MCF 10A (cell line): ENCODE measurements at places on chromosomes 2 and 18. TPM values are rescaled to one million over a fixed set of nuclear protein-coding genes. Genes with fewer than 3 reads are reported as not detected.
A peak's percentile ranks its signal among the peaks of the same experiment; 100 is the strongest.

DNA sequence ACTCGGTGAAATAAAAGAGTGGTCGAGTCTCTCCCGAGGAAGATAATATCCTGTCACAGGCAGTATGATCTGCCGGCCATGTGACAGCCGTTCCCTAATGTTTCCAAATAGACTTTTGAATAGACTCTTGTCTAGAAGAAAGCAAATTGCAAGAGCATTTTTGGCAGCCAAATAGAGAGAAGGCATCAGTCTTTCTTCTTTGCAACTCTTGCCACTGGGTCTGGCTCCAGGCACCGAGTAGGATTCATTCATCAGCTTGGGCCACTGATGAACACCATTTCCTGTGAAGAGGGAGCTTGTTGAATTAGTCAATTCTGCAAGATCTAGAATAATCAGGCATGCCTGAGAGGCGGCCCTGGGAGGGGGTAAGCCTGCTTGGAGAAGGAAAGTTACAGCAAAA lies 165.6 kb downstream of the KLHL29 start:
- no peak for DNase-seq

GRCh38 chr2:222946700-222947287 lies 86.0 kb downstream of the ACSL3 start:
- DNase-seq = no peak

- peak; percentile 25 for DNase-seq
Observed at GRCh38 chr2:85578243-85579180, 1.1 kb downstream of the VAMP8 start.

DNA sequence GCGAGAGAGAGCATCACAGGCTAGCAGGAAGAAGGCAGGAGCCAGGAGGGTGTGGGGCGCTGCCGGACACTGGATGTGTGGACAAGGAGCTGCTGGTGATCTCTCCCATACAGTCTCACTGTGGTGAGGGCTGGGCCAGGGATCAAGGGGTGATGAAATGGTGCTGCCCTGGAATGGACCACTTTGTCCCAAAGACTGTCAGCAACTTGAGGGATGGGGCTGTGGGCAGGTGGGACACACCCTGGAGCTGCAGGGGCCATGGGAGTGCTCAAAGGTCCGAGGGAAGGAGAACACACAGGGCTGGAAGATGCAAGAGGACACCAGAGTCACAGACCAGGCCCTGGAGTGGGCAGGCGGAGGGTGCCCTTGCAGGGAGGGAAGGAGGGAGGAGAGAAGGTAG lies 38.0 kb downstream of the COA5 start:
- DNase-seq = no peak

GRCh38 chr2:179265082-179265510 lies 464 bp upstream of the SESTD1 start:
- DNase-seq = peak; percentile 65

Gene RIT2
- total RNA-seq = not detected in 2 replicates

Gene RGPD3
- 0.20 TPM in 1 of 2 replicates, not detected in the other for total RNA-seq

Gene RGPD4
- 0.10 and 0.14 TPM in 2 replicates for total RNA-seq
